Tibial nerve (tissue), 4 donors: ENCODE measurements at places on chromosomes 12 and 14.

- DNase-seq: no peak
Measured at GRCh38 chr14:68574906-68575305, 218.0 kb downstream of the ZFP36L1 start.

DNA sequence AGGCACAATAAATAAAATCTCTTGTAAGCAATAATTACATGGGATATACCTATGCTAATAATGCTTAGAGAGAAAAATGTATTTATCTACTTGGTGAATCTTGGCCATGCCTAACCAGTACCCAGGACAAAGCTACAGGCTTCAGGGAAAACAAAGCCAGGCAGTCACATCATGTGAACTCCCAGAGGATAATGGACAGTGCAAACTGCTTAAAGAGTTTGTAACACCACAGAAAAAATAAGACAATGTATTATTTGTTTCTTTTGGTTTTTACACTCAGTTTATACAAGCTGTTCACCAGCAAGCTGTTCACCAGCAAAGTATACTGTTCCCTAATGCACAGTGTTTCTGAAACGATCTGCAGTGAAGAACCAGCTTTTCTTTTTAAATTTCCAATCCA lies 38.0 kb downstream of the DICER1 start:
- DNase-seq: no peak

DNA sequence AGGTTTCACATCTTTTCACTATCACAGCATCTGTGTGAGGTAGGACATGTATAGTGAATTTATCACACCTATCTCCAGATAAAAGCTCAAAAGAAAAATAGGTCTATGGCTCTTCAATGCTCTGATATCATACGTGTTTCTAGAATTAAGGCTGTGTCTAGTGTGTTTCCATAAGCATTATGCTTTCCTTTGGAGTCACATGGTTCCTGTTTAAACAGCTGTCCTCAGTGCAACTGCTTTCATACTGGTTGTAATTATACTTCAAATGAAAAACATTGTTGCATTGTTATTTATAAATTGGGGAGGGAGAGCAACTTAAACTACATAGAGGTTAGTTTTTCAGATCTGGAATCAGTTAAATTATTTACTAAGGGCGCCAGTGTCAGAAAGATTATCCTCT lies 151.6 kb downstream of the SYT1 start:
- no peak for DNase-seq

DNA sequence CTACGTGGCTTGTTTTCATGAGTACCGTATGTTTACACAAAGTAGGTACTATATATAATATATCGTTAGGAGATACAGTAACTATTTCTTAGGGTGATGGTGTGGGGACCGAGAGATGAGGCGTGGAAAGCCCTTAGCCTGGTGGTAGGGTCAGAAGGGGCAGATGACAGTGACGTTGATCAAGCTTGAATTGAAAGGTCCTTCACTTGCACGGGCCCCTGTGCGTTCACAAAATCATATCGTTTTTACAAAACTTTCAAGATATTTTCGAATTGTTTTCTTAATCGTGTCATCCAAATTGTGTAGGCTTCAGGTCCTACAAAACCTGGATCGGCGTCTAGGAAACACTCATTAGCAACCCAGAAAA lies 881 bp upstream of the SOS2 start:
- DNase-seq: no peak

GRCh38 chr14:103890821-103891666 lies 37.2 kb upstream of the TDRD9 start:
- no peak for DNase-seq

DNA sequence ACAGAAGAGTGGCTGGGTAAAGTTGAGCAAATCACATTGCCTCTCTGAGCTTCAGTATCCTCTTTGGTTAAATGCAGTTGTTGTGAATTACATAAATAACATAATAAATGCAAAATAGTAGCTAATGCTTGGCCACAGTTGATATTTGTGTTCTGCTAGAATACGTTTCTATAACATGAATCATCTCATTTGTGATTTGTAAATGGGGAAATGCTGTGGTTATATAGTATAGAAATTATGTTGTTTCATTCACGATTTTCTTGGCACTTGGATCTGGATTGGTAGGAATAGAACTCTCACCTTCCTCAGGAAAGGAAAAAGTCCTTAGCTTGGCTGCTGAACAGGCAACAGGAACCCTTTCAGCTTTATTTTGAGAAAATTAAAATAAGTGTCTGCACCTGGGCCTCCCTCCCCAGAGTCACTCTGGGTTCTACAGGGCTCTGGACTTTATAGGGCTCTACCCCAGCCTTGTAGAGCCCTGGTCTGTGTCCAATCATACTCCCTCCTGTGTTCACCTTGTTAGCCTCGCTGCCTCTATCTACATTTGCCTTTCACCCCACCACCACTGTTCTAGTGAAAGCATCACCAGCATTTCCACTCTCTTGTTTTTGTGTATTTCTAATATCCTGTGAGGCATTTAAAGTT lies 107.7 kb upstream of the BCAT1 start:
- no peak for DNase-seq

- DNase-seq: no peak
Measured at GRCh38 chr14:91374287-91374878, 43.2 kb downstream of the CCDC88C start.

GRCh38 chr14:77880056-77880455 lies 80.1 kb downstream of the ADCK1 start:
- DNase-seq: no peak

DNA sequence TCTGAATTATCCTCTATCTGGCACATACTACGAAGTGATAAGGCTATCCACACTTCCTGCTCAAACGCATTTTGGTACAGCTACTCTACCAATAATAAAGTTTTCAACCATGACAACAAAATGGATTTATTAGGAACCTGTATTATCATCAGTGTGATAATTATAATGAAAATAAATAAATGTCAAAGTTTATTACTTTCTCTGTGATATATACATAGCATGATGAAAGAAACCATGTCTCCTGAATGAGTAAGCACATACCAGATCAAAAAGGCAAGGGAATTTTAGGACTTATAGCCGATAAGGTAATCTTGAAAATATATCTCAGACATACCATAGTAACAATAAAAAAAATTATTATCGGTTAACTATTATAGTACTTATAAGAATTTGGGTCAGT lies 61.1 kb downstream of the CPNE8 start:
- no peak for DNase-seq

DNA sequence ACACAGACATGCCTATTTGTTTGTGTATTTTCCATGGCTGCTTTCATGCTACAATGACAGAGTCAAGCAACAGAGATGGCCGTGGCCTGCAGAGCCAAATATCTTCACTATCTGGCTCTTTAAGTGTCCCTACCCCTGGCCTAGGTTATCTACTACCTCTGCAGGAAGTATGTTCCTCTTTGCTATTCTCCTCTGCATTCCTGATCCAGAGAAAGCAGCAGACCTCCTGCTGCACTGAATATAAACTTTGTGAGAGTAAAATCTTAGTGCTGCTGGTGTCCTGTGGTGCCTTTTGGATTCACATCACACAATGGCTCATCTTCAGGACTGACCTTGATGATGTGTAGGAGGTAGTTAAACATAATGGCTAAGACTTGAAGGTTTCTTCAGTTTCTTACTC lies 233.4 kb downstream of the IPO8 start:
- no peak for DNase-seq

DNA sequence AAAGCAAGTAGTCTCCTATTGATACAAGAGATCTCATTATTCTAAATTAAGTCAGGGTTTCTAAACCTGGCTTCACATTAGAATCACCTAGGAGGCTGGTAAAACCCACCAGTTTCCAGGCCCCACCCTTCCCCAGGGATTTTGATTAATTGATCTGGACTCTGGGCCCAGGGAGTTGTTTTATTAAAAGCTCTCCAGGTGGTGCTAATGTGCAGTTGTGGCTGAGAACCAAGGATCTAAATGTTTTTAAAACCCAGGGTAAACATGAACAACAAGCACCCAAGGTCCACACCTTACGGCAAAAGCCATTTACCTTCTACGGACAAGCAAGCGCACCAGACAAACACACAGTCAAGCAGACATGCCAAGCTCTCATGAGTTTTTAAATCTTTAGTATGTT lies 73.9 kb downstream of the SLC2A13 start:
- no peak for DNase-seq

DNA sequence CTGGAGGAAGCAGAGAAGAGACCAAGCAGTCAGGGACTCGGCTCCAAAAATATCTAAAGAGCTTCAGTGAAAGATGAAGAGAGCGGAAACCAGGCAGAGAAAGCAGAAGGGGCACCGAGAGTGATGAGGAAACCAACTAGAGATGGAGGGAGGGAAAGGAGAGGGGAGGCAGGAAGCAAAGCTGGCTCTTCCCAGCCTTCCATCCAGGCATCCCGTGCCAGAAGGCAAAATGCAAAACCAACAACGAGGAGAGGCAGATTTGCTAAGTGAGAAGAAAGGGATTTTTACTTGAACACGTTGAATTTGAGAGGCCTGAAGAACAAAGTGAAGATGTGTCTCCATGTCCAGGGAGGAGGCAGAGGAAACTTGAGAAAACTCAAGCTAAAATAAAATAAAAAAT lies 90.1 kb downstream of the NUAK1 start:
- no peak for DNase-seq

GRCh38 chr12:77294016-77294415 lies 228.6 kb upstream of the E2F7 start:
- DNase-seq: no peak

DNA sequence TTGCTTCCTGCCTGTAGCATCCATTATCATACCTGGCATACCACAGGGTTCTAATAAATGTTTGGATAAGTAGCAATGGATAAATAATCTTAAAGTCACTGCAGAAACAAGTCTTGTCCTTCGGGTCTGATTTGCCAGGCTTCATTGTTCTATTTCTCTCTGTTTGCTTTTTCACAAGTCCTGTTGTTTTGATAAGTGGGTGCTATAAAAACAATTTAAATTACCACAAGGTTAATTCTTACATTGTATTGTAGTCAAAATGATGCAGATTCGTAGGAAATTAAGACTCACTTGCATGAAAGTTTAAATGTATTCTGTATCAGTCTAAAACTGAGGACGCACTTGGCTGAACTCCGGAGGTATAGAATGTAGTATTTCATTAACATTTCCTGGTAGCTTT lies 429.9 kb downstream of the NELL2 start:
- no peak for DNase-seq

DNA sequence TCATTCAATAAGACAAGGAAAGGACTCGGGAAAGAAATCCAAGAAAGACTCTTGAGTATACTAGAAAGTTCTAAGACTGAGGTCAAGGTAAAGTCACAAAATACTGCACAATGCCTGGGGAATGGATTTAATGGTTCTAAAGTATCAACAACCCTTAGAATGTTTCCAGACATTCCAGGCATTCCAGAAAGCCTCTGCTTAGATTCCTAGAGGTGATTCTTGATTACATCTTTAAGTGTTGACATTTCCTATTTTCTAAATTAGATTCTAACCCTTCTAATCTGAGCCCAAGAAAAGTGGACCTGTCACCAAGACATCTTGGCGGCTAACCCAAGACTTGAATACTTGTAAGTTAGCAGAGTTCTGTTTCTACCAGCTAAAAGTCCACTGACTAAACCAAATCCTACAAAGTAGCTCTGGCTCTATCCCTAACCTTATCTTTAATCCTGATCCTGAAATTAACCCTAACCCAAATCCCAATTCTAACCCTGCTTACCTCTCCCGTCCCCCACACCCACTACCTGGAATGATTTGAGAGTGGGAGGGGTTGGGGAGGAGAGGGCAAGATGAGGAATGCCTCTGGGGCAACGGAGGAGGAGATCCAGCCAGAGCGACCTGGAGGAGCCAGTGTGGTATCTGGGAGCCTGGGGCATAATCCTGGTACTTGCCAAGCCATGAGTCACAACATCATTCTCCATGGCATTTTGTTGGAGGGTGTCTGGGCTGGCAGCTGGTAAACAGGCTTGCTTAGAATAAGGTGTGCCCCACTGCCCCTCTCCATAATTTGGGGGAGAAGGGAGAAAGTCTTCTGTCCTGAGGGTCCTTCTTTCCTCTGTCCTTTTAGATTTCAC lies 93.4 kb upstream of the HOXC13 start:
- DNase-seq: no peak

DNA sequence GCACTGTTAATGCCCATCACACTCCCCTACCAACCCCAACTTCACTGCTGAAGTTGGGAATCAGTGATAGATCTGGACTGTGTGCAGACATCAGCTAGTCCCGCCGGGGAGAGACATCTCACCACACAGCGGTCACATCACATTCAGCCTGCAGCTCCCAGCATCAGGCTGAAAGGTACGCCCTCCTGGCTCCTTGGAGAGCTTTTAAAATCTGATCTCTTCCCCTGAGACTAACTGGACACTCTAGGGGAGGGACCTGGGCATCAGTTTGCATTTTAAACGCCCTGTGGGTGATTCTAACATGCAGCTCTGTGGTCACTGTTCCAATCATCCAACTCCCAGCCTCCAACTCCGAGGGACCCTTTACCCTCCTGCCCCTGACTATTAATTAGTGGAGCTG lies 58.4 kb downstream of the CCDC85C start:
- DNase-seq: no peak

GRCh38 chr14:105374389-105374788 lies 23.9 kb upstream of the TEX22 start:
- DNase-seq: no peak

DNA sequence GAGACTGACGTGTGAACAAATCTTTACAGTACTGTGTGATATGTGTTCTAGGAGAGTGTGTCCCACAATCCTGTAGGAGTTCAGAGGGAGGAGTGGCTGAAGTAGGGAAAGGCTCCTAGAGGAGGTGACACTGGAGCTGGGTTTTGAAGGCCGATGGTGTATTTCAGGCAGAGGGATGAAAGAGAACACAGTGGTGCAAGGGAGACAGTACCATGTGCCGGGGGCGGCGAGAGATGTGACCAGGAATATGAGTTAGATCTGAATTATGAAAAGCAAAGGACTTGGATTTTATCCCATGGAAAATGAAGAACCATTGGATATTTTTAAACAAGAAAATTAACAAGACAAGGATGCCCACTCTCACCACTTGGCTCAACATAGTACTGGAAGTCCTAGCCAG lies 77.0 kb upstream of the ESRRB start:
- no peak for DNase-seq

DNA sequence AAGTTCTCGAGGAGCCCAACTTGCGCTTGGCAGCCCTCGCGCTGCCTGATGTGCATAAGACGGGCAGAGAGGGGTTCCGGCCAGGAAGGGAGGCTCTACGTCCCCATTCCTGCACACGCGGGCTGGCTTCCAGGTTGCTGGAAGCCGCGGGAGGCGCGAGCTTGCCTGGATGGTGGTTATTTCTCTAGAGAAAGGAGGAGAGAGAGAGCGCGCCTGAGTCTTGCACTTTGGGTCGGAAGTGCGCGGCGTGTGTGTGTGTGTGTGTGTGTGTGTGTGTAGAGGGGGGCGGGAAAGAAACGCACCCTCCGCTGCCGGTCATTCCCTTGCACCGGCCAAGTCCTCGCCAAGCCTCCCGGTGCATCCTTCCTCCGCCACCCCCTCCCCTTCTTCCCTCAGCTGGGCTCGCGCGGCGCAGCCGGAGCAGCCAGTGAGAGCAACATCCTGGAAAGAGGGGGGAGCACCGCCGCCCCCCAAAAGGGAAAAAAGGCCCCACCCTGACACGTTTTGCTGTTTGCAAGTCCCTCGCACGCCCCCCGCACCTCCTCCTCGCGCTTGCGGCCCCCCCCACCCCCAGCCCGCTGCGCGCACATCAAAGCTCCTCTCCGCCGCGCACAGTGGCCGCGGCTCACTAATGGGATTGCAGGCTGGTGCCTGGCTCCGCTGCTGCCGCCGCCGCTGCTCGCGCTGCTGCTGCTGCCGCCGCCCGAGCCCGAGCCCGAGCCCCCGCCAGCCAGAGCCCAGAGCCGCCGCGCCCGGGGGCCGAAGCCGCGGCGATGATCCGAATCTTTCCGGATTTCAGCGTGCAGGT lies 4.4 kb upstream of the NPAS3 start:
- DNase-seq: no peak
